ENCODE measurements at places on chromosomes 2 and 18.

GRCh38 chr2:235613649-235614048 lies 119.8 kb downstream of the AGAP1 start:
- no peak for DNase-seq

GRCh38 chr2:73920577-73921545 lies 5.8 kb upstream of the DGUOK start:
- DNase-seq: no peak

DNA sequence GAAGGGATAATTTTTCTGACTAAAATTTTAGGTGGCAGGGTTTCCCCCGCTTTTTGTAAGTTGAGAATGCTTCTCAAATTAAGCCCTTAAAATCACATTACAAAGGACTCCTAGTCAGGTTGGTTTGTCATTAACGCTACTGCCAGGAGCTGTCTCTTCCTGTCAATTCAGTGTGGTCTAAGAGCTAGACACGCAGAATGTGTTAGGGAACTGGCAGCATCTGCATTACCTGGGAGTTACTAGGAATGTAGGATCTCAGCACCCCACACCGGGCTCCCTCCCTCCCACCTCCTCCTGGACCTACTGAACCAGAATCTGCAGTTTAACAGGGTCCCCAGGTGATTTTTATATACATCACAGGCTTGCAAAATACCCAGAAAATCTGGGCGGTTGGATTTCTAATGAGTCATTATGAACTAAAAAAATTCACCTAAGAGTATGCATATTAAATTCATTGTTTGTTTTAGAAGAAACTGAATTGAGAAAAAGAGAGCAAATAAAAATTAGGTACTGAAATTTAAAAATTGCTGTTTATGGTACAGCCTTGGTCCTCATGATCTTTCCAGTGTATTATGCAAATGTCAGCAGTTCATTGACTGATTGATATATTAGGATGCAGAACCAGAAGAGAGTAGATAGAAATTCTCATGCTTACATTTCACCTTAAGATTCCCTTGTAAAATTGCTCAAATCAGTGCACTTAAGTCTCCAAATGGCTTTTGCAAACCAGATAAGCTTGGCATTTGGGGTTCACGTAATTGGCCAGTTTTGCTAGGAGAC lies 130.9 kb upstream of the ITGA6 start:
- no peak for DNase-seq

GRCh38 chr2:162475661-162476060 lies 131.7 kb downstream of the GCA start:
- DNase-seq: no peak

DNA sequence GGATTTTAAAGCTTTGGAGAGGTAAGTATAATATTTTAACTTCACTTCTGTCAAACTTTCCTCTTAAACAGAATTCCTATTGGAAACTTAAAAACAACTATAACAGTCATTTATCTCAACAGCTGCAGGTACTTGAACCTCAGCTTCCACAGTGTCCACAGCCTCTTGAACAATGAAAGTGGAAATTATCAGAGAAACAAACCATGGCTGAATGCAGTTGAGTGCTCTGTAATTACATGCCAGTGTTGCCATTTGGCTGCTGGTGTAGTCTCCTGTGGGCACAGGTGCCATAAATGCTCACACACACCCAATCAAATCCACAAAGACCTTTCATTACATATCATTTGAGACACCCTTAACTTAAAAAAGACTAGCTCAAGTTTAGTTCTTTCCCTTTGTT lies 125.1 kb downstream of the CPS1 start:
- no peak for DNase-seq

All from mesothelial cell of epicardium (in vitro differentiated cells).